ENCODE measurements at places on chromosomes 5 and 9.

DNA sequence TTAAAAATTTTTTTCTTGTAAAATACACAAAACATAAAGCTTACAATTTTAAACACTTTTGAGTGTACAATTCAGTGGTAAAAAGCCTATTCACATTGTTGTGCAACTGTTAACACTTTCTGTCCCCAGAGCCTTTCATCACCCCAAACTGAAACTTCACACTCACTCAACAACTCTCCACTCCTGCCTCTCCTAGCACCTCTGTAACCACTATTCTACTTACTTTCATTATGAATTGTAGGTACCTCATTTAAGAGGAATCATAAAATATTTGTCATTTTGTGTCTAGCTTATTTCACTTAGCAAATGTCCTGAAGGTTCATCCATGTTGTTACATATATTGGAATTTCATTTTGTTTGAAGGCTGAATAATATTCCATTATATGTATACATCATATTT lies 4.3 kb upstream of the ZNF510 start:
- DNase-seq = no peak

- DNase-seq = no peak
Observed at GRCh38 chr5:6722015-6722414, 8.8 kb downstream of the TENT4A start.

GRCh38 chr5:74280306-74280705 lies 360.2 kb downstream of the ENC1 start:
- DNase-seq = no peak

GRCh38 chr5:81696418-81697397 lies 54.2 kb downstream of the SSBP2 start:
- DNase-seq = no peak

Data from Jurkat, Clone E6-1 (cell line).